Right renal pelvis (tissue), 4 donors: ENCODE measurements at places on chromosomes 7 and 10. TPM values are rescaled to one million over a fixed set of nuclear protein-coding genes. Genes with fewer than 3 reads are reported as not detected.

The GIMAP6 gene
- 15.9 TPM for polyA plus RNA-seq

The AZGP1 gene
- polyA plus RNA-seq = 47.6 TPM

The GBX1 gene
- polyA plus RNA-seq = 0.24 TPM

DNA sequence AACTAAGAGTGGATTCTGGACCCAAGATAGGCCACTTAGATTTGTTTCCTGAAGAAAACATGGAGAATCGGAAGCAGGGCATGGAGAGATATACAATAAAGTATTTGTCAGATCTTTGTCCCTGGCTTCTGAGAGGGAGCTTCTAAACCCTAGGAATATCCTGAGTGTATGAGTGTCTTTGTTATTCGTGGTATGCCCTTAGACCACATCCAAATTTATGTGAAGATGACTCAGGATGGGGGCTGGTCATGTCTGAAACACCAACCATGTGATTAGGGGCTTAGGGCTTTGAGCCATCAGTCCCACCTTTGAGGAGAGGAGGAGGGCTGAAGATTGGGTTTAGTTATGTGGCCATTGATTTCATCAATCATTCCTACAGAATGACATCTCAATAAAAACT, 69.7 kb upstream of the PLPP4 start:
- no peak for DNase-seq

DNA sequence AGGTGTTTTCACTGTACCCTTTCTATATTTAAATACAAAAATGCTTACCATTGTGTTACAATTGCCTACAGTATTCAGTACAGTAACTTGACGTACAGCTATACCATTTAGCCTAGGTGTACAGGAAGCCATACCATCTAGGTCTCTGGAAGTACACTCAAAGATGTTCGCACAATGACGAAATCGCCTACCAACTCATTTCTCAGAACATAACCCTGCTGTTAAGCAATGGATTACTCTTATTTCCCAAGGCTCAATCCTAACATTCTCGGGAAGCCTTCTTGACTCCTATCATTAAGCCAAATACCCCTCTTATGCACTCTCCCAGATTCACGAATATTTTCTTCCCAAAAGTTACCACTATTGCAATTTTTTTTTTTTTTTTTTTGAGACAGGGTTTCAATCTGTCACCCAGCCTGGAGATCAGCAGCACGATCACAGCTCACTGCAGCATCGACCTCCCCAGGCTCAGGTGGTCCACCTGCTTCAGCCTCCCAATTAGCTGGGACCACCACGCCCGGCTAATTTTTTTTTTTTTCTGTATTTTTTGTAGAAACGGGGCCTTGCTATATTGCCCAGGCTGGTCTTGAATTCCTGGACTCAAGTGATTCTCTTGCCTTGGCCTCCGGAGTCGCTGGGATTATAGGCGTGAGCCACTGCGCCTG, 1.5 kb downstream of the CWF19L1 start:
- no peak for DNase-seq

The SPDYE16 gene
- polyA plus RNA-seq = 1.9 TPM
